ENCODE measurements at places on chromosomes 16 and 17.

DNA sequence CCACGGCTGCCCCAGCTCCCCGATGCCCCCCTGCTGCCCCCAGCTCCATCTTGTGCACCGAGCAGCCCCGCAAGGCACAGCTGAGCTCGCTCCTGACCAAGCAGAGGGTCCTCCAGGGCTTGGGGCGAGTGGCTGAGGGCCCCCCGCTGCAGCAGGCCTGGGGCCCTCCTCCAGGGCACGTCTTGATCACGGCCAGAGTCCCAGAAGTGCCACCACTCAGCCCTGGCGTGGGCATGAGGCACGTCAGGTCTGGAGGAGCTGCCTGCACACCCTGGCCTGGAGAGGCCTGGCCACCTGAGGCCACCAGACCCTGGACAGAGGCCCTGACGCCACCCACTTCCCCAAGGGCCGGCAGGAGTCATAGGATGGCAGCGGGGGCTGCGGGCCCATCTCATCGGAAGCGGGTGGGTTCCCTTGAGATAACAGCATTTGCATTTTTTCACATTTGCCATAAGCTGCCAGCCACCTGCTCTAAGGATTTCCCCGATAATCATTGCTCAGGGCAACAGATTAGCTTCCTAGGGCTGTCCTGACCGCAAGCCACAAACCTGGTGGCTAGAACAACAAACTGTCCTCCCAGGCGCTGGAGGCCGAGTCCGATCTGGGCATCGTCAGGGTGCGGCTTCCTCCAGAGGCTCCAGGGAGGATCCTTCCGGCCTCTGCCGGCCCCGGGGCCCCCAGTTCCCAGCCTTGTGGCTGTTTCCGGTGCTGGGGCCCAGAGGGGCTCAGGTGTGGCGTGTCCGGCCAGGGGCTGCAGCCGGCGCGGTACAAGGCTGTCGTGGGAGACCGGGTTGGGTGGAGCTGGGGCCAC lies 23.9 kb upstream of the C1QTNF8 start:
- DNase-seq: no peak

DNA sequence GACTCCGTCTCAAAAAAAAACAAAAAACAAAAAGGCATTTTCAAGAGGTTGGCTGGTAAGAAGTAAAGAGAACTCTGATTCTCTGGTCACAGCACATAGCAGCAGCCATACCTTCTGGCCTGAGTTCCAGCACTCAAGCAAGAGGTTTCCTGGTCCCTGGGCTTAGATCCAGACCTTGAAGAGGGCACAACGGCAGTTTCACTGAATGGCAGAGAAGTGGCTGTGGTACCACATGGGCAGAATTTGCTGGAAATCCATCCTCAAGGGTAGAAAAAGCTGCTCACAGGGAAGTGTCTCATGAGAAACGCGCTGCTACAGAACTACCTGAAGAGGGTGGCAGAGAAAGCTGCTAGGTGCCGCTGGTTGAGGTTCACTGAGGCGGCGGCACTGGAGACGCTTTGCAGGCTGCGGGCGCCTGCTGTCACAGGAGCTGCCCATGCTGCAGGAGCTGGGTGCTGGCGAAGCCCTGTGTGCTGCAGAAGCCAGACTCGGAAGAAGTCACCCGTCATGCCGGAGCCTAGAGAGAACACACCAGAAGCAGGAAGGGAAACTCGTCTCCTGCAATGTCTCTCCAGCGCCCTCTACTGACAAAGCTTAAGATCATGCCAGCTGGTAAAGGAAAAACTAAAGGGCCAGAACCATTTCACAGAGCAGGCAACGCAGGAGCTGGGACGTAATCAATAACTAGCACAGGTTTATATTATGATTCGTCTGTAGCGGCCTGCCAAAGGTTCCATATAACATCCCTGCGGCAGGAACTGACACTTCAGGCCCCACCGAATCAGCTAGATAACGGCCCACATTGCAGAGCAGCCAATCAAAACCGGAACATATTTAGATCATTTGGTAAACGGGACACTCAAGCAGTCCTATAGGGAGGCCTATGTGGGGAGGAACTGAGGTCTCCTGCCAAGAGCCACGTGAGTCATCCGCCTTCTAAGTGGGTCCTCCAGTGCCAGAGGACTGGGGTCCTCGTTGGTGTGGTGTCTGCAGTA lies 5.4 kb upstream of the ZNF213 start:
- no peak for DNase-seq

- DNase-seq: no peak
Measured at GRCh38 chr17:320809-321385, 31.7 kb downstream of the RPH3AL start.

GRCh38 chr16:48574140-48574539 lies 35.8 kb downstream of the N4BP1 start:
- DNase-seq: no peak

DNA sequence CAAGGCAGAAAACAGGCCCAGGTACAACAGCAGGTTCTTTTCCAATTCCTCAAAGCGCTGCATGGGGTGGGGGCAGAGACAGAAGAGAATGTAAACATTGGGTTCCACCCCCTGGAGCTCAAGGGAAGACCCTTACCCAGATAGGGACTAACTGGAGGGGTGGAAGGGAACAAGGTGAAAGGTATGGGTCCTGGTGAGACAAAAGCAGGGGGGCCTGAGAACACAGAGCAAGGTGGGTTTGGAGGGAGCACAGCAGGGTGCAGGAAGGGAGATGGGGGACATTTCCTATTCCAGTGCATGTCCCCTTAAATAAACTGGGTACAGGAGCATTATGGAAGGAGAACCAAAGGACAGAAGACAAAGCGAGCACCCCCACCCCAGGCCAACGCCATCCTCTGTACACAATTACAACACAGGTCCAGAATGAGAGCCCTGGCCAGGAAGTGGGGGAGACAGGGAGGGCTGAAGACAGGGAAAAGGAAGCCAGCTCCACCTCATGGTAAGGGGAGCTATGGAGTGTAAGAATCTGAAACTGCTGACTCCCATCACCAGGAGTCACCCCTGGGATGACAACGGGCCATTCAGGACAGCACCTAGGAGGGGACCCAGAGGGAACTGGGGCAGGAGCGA lies 2.1 kb upstream of the CD2BP2 start:
- no peak for DNase-seq

DNA sequence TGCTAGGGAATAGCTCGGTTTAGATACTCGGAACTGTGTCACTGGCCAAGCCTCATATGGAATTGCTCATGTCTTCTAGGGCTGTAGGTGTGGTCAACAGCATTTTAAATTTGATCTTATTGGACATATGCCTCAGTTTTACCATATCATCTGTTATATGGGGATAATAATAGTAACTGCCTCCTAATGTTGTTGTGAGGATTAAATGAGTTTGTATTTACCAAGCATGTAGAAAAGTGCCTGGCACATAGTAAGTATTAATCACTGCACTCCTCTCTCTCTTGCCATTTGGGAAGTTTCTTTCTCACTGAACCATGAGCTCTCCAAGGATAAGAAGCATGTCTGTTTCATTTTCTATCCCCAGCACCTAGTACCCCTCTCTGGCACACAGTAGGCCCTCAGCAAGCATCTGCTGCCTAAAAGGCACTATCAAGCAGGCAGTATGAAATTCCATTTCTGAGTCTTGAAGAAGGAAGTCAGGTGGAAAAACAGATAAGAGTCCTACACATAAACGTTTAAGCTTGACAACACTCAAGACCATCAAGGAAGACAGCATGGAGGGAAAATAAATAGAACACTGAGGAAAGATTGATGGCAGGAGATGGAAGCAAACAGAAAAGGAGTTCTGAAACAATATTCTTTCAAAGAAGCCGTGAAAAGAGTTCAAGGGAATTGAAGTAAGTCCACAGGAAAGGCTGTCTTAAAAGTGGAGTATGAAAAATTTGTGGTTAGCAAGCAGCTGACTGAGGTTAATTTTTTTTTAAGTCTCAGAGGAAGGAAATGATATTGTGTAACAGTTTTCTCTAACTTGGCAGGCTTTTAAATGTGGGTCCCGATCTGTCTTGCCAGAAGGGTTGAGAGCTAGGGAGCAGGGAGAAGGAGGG lies 2.2 kb upstream of the ATP6V0A1 start:
- DNase-seq: no peak

- DNase-seq: no peak
Measured at GRCh38 chr17:69062860-69063581, 2.3 kb upstream of the ABCA9 start.

DNA sequence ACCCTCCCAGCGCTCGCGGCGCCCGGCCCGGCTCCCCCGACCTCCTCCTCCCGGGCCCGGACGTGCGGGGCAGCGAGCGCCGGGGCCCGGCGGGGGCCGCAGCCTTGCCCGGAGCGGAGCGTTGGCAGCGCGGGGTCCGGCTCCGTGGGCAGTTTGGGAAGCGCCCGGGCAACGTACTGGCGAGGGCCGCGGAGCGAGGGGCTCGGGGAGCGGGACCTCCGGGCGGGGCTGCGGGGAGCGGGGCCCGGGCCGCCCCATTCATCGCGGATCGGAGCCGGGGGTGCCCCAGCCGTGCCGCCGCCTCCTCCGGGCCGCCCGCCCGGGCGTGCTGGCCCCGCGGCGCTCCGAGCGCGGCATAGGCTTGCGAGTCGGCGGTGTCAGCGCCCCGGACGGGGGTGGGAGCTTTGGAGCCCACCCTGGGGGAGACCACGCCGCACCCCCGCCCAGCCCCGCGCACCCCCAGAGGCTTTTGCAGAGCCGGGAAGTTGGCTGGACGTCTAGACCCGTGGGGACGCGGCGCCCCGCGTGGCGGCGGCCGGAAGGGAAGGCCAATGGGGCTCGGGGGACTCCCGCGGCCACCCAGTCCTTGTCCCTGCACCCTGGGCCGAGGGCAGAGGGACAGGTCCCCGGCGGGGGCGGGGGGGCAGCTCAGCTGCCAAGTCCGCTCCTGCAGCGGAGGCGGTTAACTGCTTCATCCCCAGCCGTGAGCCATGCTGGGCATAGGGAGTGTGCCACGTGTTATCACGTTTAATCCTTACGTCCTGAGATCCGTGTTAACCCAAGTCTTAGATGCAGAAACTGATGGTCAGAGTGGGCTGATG lies 852 bp downstream of the ZNF469 start:
- no peak for DNase-seq

DNA sequence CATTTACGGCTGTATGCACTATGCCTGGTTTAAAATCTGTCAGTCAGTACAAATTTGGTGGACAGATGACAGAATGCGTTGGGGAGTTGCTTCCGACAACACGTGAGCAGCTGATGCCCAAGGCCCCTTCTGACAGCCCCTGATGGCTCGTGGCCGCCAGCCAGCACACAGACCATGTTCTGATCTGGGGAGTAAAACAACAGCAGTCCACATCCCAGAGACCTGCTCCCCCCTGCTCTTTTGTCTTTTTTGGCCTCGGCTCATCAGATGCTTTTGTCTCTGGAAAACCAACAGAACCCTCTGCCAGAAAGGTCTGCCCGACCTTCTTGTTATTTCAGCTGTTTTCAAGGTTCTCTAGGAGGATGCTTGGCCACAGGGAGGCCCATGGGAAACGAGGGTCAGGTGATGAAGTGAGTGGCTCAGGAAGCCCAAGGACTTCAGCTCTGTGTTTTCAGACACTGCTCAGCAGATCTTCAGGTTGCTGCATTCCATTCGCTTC lies 10.8 kb downstream of the ARSG start:
- no peak for DNase-seq

DNA sequence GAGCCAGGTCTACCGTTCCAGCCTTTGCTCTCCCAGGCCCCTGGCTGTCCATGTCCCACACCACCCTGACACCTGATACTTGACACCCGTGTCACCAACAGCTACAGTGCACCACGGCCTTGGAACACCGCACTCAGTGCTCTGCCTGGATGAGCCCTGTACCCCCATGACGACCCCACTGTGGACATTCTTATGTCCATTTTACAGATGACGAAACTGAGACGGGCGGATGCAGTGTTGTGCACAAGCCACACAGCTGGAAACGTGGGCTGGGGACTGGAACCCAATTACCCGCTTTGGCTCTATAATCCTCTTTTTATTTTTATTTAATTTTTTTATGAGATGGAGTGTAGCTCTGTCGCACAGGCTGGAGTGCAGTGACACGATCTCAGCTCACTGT lies 83.6 kb upstream of the CBX4 start:
- no peak for DNase-seq

- DNase-seq: no peak
Measured at GRCh38 chr16:89670496-89671431, 13.1 kb downstream of the SPATA33 start.

- no peak for DNase-seq
Measured at GRCh38 chr16:1088295-1089170, 7.5 kb downstream of the C1QTNF8 start.

DNA sequence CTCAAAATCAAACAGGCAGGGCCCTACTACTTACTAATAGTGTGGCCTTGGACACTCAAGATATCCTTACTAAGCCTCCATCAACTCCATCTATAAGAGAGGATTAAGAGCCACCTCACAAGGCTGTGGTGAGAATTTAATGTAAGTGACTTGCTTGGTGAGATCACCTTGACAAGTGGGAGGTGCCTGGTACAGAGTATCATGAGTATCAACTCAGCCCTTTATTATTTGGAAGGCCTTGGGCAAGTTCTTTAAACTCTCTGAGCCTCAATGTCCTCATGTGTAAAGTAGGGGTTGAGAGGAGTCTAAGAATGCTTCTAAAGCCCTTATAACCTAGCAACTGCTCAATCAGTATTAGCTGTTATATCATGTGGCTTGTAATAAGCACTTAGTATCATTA lies 15.0 kb downstream of the THUMPD1 start:
- no peak for DNase-seq

Data from activated gamma-delta T cell (primary cell).